Foreskin fibroblast (primary cell): ENCODE measurements at places on chromosomes 1 and 21.
A peak's percentile ranks its signal among the peaks of the same experiment; 100 is the strongest.

- DNase-seq, result no peak
These were observed 326.0 kb downstream of the BARHL2 start for GRCh38 chr1:90391126-90391525.

DNA sequence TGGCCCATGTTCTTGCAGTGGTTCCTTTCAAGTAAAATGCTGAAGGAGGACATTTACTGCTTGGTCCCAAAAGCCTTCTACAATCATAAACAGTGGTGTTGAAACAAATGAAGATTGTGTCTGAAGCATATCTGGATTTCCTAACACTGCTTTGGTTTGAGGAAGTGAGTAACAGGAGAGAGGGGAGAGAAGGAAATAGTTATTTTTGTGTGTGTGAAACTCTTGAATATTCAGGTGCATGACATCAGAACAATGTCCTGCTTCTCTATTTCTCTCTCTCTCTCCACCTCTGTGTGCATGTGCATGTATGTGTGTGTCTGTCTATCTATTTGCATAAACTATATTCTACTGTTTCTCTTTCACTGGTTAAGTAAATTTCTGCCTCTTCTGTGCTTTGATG lies 61.4 kb upstream of the TNFSF18 start:
- DNase-seq, result peak; percentile 58

DNA sequence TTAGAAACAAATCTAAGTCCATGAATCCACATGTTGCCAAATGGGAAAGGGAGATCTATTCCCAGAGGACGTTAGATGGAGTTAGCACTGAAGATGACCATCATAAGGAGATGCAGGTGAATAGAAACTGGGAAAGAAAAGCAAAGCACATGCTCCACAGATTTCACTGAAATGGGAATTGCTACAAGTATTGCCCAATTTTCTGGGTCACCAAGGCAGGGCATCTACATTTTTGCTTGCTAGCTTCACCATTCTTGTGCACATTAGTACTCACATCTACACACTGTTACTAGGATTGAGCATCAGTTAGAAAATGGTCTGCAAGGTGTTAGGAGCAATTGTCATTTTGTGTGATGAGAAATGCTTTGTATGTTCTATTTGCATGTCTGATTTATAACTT lies 99.1 kb downstream of the JAK1 start:
- peak; percentile 33 for DNase-seq

- DNase-seq, result no peak
These were observed 23.1 kb downstream of the USP24 start for GRCh38 chr1:55192093-55192492.

- no peak for DNase-seq
These were observed 16.5 kb downstream of the PODN start for GRCh38 chr1:53078333-53079101.

DNA sequence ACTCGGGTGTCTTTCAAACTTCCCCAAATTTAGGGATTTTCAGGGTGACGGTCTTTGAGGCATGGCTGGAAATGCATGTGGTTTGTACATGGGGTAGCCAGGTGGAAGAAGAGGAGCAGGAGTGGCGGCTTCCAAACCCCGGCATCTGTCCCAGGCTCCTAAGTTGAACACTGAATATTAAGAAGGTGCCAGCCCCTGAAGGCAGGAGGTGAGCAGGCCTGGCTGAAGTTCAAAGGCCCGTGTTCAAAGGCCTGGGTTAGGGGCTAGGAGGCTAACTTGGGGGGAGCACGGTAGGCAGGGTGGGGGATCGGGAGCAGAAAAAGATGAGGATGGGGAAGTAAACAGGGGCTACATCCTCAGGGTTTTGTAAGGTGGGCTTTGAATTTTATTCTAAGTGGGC lies 42.8 kb downstream of the ELK4 start:
- no peak for DNase-seq

DNA sequence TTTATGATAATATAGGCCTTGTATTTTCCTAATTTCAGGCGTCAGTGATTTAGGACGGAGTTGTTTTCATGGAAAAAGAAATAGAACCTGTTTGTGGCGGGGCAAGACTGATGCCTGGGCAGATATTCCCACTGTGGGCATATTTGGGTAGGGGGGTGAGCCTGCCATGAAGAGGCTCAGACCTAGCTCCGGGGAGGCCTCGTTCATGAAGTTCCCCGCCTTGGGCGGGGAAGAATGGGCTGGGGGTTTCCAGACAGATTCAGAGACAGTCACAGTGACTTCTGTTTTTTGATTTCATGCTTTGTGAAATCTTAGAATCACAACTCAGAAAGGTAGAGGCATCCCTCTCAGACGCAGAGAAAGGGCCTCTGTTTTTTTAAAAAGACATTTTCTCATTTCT lies 36.1 kb downstream of the RUNX3 start:
- no peak for DNase-seq

- no peak for DNase-seq
These were observed 9.4 kb upstream of the OR2M2 start for GRCh38 chr1:248165186-248165585.

DNA sequence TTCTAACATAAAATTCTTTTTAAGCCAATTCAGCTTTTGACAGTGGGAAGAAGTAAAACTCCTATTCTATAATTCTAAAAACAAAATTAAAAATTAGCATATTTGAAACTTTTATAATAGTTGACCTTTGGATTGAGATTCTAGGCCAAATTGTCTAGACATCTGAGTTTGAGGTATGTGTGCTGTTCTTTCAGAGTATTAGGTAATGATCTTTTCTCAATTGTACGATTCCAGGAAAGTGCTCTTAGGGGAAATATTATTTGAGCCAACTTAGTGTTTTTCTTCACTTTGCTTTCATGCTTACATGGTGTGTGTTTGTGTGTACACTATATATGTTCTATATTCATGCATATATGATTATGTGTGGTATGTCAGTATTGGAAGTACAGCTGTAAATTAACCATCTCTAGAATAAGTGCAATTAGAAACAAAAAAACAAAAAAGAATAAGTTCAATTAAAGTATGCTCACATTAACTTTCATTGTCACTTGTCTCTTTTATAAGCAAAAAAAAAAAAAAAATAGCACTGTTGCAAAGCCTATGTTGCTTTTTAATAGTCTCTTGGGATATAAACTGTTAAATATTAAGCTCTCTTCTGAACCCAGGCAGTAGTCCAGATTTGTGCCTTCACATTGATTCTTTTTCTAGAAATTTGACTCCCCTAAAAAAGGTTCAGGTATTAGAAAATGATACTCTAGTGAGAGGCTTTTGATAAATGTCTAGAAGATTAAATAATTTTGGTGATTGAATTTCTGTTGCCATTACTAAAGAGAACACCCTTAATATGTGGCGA lies 132.2 kb downstream of the ATP5PO start:
- no peak for DNase-seq

GRCh38 chr1:55034476-55035133 lies 4.7 kb upstream of the PCSK9 start:
- peak; percentile 60 for DNase-seq

DNA sequence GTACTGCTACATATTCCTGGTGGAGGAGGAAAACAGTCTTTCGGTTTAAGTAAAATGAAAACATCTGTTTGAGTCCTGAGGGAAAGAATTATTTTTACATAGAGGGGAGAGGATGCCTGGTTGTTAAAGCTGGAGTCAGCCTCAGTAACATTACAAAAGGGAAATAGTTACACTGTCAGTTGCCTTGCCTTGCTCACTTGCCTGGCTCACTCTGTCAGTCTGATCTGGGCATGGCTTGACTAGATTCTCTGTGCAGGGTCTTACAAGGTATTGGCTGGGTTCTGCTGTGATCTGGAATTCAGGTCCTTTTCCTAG lies 8.4 kb upstream of the UBE2U start:
- peak; percentile 61 for DNase-seq

GRCh38 chr21:19640964-19641363 lies 1237.4 kb upstream of the TMPRSS15 start:
- DNase-seq, result no peak

DNA sequence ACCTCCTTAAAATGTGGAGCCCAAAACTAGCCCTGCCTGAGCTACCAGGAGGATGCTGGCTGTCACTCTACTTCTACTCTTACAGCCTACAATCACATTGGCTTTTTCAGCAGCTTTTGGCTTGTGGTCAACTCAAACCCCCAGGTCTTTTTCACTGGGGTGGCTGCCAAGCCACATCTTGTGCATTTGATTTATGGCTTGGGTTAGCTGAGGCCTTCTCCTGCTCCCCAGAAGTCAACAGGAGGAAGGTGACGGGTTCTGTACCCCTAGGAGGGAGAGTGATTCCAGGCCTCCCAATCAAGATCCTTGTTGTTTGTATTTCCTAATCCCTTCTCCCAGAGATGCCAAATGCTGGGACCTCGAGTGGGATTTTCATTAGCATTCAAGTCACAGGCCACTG lies 124.3 kb downstream of the LACTBL1 start:
- DNase-seq, result no peak

- no peak for DNase-seq
These were observed 31.0 kb upstream of the ACADM start for GRCh38 chr1:75693551-75693950.

GRCh38 chr1:19210772-19211549 lies 895 bp upstream of the UBR4 start:
- DNase-seq, result peak; percentile 30

DNA sequence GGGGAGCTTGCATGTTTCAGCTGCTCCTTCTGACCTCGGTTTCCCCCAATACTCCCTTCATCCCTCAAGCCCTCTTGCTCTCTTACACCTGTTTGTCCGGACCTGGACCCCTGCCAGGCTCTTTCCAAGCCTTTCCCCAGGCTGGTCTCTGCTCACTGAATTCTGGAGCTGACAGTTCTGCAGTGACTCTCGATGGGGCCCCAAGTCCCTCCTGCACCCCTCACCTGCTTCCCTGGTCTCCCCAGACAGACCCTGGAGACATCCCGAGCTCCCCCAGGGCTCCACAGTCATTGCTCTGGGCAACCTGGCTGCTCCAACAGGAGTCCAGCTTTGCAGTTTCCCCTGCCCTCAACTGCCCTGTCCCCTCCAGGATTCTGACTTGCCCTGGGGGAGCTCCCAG lies 198.6 kb downstream of the GRIK3 start:
- DNase-seq, result no peak

GRCh38 chr1:172322219-172323061 lies 98.0 kb upstream of the C1orf105 start:
- DNase-seq, result peak; percentile 97

DNA sequence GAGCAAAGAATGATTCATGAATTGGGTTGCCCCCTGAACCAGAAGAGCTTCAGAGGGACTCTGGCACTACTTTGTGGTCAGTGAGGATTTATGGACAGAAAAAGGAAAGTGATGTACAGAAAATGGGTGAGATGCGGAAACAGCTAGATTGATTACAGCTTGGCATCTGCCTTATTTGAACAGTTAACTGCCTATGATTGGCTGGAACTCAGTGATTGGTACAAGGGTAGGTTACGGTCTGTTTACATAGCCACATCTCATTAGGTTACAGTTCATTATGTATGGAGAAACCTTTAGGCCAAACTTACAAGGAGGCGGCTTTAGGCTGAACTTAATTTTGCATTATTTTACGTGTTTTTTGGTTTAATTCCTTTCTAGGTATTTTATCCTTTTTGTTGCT lies 29.0 kb upstream of the RHOU start:
- no peak for DNase-seq

DNA sequence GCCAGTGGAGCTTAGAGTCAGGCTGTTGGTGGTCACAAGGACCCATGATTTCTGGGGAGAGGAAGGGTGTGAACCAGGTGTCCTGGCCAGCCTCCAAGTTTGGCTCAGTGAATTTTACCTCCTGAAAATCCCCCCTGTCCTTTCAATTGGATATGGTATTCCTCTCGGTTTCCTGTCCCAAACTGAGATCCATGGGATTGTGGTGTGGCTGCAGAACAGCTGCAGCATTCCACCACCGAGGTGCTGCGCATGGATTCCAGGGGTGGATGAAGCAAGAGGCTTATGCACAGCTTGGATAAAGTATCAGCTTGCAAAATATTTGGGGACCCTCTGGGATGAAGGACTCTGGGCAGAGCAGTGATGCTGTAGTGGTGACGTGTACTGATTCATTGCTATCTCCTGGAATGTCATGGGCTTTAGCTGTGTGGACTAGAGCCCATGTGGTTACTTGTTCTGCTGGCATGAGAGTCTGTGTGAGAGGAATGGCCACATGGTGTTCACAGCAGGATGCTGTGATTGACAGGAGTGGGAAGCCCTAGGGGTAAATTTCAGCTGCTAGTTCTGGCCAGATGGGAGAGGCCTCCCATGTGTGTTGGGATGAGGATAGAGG lies 148.7 kb upstream of the SPAG17 start:
- DNase-seq, result no peak

GRCh38 chr1:230819976-230820375 lies 48.3 kb downstream of the C1orf198 start:
- no peak for DNase-seq

DNA sequence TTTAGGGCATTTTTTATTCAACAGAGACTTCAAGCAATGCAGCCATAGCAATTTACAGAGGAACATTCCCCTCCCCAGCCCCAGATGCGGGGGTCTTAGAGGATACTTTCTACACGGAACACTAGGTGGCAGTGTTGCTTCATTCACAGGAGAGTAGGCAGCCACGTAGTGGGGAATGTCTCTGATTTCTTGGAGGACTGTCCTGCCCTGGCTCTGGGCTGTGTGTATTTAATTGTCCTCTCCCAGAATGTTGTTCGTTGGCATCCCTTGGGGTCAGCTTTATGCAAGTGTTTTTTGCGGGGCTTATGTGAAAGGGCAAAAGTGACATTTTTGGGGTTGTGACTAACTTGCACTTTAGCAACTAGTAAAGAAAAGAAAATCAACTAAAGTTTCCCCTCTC lies 96.9 kb downstream of the PAPPA2 start:
- DNase-seq, result peak; percentile 86

GRCh38 chr1:21537511-21537931 lies 28.3 kb downstream of the ALPL start:
- DNase-seq, result no peak

DNA sequence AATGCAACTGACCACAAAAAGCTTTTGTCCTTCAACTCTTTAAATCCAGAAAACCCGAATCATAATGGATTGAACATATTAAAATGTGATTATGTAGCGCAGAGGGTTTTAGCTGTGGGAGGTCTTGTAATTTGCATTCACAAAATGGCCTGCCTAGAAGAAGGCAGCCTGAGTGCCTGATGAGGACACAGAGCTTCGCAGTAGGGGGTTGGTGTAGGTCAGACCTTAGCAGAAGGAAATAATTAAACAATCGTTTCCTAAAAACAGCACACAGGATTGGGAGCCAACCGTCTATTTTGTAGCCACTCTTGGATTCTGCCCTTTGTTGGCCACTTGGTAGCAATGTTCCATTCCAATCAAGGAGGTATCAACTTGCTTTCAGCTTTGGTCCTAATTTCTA lies 195.7 kb upstream of the KIAA0040 start:
- no peak for DNase-seq

- peak; percentile 42 for DNase-seq
These were observed 178.4 kb downstream of the USP25 start for GRCh38 chr21:15908187-15908586.

GRCh38 chr1:192817246-192817645 lies 8.4 kb downstream of the RGS2 start:
- DNase-seq, result no peak
